A172 (cell line): ENCODE measurements at places on chromosomes 11 and 22.

GRCh38 chr22:46009730-46010129 is 32.8 kb upstream of the WNT7B start:
- no peak for DNase-seq

DNA sequence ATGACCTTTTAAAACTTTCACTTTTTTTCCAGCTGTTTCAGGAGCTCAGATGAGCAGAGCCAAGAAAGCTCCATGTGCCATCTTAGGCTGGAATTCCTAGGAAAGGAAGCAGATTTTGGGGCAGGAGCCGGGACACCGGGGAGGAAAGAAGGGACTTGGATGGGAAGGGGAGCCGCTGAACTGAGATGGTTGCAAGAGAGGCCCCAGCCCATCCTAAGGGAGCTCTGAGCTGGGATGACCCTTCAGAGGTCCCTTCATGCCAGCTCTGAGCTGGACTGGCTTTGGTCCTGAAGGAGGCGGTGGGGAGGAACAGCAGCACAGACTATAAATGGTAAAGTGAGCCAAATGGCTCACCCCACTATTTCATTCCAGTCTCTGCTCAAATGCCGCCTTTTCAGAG is 55.2 kb upstream of the SLC22A12 start:
- no peak for DNase-seq

- no peak for DNase-seq
These were observed 8.5 kb downstream of the ST14 start for GRCh38 chr11:130168105-130168504.

DNA sequence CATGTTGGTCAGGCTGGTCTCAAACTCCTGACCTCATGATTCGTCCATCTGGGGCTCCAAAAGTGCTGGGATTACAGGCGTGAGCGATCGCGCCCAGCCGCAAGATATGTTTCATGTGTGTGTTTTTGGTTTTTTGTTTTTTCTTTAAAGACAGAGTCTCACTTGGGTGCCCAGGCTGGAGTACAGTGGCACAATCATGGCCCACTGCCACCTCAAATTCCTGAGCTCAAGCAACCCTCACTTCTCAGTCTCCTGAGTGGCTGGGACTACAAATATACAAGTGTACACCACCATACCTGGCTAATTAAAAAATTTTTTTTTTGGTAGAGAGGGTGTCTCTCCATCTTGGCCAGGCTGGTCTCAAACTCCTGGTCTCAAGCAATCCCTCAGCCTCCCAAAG is 8.4 kb downstream of the TIGD3 start:
- no peak for DNase-seq

DNA sequence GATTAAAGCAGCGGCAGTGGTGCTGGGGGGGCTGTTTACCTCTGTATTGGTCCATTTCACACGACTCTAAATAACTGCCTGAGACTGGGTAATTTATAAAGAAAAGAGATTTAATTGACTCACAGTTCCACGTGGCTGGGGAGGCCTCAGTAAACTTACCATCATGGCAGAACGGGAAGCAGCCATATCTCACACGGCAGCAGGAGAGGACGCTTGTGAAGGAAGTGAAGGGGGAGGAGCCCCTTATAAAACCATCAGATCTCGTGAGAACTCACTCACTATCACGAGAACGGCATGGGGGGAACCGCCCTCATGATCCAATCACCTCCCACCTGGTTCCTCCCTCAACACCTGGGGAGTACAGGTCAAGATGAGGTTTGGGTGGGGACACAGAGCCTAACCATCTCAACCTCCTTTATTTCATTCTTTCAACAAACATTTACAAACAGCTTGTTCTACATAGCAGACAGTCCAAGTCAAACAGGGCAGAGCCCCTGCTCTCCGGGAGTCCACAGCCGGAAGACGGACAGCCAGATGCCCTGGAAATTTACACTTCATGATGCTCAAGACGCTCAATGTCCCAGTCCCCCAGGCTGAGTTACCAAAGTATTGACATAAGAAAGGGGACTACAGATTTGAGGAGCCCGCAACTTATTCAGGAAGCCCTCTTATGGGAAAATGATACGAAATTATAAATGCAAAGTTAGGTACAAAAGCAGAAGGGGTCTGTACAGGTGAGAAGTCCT is 26.3 kb upstream of the HMGXB4 start:
- DNase-seq: peak; percentile 18

DNA sequence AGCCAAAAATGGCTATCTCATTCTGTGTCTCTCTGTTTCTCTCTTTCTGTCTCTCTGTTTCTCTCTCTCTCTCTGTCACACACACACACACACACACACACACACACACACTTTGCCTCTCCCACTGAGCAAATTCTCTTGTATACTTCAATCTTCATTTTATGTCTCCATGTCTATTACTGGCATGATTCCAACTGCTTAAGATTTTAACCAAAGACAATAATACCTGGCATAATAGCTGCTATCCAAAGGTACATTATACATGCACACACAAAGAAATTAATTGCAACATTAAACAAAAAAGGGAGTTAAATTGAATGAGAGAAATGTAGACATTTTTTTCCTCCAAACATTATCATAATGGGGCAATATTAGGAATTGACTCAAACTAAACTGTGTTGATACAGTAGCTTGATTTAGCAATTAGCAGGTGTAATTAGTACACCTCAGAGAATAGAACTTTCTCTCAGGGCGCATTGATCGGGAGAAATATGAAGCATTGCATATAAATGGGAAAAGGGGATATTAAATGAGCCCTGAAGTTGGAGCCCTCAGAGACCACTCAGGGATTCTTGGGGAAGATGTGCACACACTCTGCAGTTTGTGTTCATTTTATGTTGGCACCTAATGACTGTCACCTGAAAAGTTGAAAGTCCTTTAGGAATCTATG is 17.4 kb upstream of the SLC1A2 start:
- no peak for DNase-seq

DNA sequence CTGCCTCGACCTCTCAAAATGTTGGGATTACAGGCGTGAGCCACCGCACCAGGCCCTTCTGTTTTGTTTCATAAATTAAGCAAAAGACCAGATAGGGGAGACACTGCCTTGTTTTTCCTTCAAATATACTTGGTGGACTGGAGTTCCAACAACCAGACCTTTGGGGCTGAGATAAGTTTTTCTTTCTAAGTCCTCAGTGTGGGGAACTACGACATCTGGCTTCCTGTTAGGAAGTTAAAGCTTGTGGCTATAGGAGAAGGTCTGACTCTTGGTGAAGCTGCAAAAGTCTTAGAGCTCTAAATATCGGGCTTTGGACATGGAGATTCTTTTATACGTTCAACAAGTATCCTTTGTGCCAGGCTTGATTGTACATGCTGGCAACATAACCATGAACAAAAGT is 64.1 kb upstream of the EED start:
- no peak for DNase-seq

DNA sequence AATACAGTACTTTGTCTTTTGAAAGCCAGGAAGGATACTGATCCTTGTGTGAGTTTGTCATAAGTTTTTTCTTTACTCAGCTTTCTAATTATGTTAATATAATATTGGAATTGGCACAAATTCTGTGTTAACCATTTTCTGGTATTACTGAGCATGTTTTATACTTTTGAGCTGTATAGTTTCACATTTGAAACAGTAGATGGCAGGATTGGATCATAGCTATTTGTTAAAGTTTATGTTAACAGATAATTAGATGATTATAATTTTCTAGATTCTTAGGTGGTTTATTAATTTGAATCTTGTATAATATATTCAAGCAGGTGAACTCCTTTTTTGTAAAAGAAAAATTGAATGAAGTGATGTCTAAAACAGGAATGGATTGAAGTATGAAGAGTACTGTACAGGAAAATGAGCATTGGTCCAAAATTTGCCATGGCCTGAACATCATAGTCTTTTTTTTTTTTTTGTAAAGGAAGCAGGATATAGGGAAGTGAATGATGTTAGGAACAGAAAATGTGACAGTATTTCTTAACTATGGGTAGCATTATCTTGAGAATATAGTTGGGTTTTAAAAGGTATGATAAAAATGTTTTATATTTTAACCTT is 102.0 kb downstream of the CYP2R1 start:
- no peak for DNase-seq

DNA sequence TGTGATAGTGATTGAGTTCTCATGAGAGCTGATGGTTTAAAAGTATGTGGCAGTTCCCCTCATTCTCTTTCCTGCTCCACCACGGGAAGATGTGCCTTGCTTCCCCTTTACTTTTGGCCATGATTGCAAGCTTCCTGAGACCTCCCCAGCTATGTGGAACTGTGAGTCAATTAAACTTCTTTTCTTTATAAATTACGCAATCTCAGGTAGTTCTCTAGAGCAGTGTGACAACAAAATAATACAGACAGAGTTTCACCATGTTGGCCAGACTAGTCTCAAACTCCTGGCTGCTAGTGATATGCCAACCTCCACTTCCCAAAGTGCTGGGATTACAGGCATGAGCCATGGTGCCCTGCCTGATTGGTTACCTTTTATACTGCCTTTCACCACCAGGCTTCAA is 755.2 kb downstream of the METTL15 start:
- DNase-seq: no peak

GRCh38 chr22:32707971-32708370 is 93.5 kb upstream of the TIMP3 start:
- DNase-seq: no peak

- no peak for DNase-seq
These were observed 274.4 kb upstream of the SYN3 start for GRCh38 chr22:33332538-33332937.

DNA sequence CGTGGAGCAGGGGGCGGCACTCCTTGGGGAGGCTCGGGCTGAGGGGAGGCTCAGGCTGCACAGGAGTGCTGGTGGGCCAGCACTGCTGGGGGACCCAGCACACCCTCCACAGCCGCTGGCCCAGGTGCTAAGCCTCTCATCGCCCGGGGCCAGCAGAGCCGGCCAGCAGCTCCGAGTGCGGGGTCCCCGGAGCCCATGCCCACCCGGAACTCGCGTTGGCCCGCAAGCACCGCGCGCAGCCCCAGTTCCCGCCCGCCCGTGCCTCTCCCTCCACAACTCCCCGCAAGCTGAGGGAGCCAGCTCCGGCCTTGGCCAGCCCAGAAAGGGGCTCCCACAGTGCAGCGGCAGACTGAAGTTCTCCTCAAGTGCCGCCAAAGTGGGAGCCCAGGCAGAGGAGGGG is 2266.8 kb downstream of the LRRC4C start:
- no peak for DNase-seq

- DNase-seq: no peak
These were observed 3.0 kb downstream of the MLC1 start for GRCh38 chr22:50082197-50082715.

- no peak for DNase-seq
These were observed 294.4 kb downstream of the DDX10 start for GRCh38 chr11:108959105-108959761.

DNA sequence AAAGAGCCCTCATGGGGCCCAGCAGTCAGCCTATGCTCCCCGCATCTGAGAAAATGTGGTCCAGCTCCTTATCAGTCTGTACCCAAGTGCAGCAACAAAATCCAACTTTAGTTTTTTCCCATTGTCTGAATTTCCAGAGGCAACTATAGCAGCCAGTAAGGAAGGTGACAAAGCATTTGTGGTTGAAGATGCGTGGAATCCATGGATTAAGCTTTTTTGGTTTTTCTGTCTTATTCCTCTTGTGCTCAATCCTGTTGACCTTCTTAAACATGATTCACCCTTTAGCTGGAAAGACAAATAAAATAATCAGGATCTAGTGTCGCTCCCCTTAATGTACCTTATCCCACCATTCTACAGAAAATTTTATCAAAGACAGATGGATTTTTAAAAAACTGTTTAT is 14.3 kb downstream of the GDPD4 start:
- peak; percentile 4 for DNase-seq

- DNase-seq: no peak
These were observed 64.2 kb downstream of the CELSR1 start for GRCh38 chr22:46473021-46473779.
